ENCODE measurements at places on chromosomes 11 and 22.

DNA sequence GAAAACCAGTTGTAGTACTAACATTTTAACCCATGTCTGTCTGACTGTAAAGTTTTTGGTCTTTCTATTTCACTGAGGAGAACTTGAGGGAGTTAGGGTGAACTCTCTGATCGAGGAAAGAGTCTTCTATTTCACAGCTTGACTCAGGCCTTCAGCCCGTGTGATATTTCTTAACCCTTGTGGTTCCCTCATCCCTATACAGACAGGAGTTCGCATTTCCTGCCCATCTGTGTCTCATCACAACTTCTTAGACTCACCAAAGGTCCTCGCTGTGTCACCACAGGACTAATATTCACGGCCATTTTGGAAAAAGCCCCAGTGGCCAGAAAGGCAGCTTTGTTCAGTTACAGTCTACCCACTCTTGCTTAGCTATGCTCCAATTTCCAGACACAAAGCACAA lies 172.8 kb downstream of the FAM181B start:
- no peak for DNase-seq

DNA sequence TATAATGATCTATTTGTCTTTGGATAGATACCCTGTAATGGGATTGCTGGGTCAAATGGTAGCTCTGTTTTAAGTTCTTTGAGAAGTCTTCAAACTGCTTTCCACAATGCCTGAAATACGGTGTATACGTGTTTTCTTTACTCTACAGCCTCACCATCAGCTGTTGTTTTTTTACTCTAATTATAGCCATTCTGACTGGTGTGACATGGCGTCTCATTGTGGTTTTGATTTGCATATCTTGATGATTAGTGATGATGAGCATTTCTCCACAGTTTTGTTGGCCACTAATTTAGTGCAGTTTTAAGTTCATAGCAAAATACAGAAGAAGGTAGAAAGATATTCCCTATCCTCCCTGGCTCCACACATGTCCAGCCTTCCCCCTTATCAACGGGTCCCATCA lies 26.3 kb upstream of the VPREB1 start:
- no peak for DNase-seq

DNA sequence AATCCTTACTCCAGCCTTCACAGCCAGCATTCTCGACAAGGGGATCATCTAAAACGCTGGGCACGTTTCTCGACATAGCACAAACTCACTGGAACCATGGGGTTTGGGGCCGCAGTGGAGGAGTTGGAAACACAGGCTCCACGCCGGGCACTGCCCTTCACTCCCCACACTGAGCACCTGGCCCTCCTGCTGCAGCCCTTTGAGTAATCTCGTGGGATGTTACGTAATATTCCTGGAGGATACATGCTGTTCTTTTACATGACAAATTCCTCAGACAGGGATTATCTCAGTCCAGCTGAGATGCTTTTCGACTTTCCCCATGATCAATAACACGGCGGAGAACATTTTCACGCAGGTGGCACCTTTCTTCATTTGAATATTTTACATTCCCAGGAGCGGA lies 408.0 kb downstream of the SHANK2 start:
- no peak for DNase-seq

- no peak for DNase-seq
These were observed 10.0 kb downstream of the MAPK8IP2 start for GRCh38 chr22:50610581-50610980.

- DNase-seq = no peak
These were observed 10.7 kb upstream of the FAM83F start for GRCh38 chr22:39984006-39984405.

GRCh38 chr11:77560605-77561004 lies 29.1 kb upstream of the AQP11 start:
- DNase-seq = peak; percentile 89

GRCh38 chr11:102046841-102047240 lies 396 bp upstream of the CFAP300 start:
- DNase-seq = no peak

- DNase-seq = peak; percentile 43
These were observed 35.4 kb upstream of the FLI1 start for GRCh38 chr11:128658502-128658901.

DNA sequence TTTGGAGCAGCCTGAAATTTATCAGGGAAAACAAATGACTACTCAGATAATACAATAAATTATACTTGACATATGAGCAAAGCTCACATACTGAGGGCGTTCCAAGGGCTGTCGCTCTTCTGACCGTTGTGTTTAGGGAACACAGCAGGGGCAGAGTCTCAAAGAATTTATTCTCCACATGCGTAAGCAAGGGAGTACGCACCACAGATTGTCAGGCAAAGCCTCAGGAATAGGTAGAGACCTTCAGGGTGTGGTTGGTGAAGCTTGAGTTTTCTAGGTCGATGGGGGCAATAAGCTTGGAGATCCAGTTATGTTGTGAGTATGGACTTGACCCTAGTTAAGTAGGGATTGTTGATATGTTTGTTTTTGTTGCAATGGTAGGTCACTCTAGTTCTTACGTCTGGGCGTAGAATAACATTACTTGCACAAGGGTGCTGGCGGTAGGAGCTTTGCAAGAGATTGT lies 830 bp downstream of the ACAT1 start:
- peak; percentile 31 for DNase-seq

- DNase-seq = peak; percentile 9
These were observed 11.0 kb downstream of the OSBPL5 start for GRCh38 chr11:3154001-3154599.

DNA sequence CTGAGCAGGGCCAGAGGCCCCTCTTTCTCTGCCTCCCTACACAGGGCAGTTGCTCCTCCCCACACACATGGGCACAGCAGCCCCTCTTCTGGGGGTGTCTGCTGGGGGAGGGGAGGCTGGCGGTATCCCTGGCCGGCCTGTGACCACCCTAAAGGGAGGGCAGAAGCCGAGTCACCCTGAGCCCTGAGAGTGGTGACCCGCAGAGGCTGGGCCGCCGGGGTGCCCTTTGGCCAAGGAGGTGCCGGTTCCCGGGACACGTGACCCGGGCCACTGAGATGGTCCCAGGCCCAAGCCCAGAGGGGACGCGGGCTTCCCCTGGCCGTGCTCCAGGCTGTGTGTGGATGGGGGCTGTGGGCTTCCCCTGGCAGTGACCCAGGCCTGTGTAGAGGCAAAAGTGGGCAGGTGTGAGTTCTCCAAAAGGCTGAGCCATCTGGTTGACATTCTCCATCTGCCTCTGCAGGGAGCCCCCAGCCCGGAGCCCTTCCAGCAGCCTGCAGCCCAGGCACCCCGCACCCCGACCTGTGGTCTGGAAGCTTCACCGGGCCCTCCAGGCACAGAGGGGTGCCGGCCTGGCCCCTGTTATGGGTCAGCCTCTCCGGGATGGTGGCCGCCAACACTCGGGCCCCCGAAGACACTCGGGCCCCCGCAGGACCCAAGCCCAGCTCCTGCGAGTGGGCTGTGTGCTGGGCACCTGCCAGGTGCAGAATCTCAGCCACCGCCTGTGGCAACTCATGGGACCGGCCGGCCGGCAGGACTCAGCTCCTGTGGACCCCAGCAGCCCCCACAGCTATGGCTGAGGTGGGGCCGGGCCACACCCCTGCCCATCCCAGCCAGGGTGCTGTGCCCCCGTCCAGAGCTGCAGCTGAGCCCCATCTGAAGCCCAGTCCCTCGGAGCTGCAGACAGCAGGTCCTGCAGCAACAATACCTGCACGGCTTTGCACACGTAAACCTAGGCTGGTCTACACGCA lies 1.0 kb downstream of the ADM2 start:
- DNase-seq = no peak

DNA sequence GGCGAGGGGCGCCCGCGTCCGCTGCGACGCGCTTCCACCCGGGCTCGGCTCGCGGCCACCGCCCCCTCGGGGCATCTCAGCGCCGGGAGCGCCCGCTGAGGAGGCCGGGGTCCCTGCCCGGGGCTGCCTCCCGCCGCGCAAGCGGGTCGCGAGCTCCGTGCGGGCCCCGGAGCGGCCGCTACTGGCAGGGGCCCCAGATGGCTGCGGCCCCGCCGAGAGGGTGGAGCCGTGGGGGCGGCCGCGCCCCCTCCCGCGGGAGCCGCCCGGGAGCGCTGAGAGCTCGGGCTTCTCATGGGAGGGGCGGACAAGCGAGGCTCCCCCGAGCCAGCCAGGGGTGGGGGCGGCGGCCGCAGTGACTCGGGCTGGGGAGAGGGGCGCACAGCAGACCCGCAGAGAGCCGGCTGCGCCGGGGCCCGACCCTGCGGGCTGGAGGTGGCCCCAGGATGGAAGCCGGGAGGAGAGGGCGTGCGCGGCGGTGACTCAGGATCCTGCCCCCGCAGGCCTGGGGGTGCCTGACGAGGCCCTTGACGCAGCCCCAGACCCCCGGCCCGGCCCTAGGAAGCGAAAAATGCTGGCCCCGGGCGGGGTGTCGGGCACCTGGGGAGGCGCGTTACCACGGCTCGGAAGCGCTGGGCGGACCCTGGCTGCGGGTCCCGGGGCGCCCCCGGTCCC lies 603 bp upstream of the ZFTA start:
- peak; percentile 51 for DNase-seq

GRCh38 chr22:46110215-46110614 lies 40.1 kb upstream of the PPARA start:
- DNase-seq = no peak

- peak; percentile 18 for DNase-seq
These were observed 77.3 kb downstream of the ARFGAP2 start for GRCh38 chr11:47099214-47099917.

GRCh38 chr11:85749287-85749834 lies 61.6 kb downstream of the SYTL2 start:
- DNase-seq = no peak

GRCh38 chr11:123273616-123274015 lies 78.6 kb upstream of the CLMP start:
- DNase-seq = no peak

- no peak for DNase-seq
These were observed 38.3 kb downstream of the PDGFB start for GRCh38 chr22:39206491-39206890.

- DNase-seq = no peak
These were observed 62.5 kb upstream of the SORL1 start for GRCh38 chr11:121389651-121390050.

DNA sequence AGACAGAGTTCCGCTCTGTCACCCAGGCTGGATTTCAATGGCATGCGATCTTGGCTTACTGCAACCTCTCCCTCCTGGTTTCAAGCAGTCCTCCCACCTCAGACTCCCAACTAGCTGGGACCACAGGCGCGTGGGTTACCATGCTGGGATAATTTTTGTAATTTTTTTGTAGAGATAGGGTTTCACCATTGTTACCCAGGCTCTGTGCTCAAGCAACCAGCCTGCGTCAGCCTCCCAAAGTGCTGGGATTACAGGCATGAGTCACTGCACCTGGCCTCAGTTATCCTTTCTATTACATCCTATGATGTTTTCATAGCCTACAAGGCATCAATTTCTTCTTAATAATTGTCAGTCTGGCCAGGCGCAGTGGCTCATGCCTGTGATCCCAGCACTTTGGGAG lies 36.5 kb downstream of the LRRC74B start:
- no peak for DNase-seq

- no peak for DNase-seq
These were observed 951 bp upstream of the EHD1 start for GRCh38 chr11:64879244-64879900.

GRCh38 chr11:297586-298405 lies 1.5 kb downstream of the IFITM5 start:
- no peak for DNase-seq

DNA sequence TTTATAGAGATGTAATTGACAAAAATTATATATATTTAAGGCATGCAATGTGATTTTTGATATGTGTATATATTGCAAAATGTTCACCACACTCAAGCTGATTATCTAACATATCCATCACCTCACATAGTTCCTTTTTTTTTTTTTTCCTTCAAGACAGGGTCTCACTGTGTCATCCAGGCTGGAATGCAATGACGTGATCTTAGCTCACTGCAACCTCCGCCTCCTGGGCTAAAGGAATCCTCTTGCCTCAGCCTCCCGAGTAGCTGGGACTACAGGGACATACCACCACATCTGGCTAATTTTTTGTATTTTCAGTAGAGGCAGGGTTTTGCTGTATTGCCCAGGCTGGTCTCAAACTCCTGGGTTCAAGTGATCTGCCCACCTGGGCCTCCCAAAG lies 65.1 kb upstream of the SLC35C1 start:
- DNase-seq = peak; percentile 12

DNA sequence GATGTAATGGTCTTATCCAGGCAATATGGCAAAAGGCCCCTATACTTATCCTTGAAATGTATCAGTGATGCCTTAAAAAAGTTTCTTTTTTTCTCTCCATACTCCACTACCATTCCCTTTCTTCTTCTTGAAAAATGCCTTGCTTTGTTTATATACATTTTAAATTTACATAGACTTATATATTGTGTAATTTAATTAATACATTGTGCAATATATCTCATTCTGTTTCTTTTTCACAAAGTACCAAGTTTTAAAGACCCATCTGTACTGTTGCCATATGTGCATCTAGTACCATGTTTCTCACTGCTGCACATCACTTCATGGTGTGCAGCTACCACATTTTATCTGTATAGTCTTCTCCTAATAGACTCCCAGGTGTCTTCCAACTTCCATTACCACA lies 7.5 kb downstream of the MMP8 start:
- DNase-seq = no peak

DNA sequence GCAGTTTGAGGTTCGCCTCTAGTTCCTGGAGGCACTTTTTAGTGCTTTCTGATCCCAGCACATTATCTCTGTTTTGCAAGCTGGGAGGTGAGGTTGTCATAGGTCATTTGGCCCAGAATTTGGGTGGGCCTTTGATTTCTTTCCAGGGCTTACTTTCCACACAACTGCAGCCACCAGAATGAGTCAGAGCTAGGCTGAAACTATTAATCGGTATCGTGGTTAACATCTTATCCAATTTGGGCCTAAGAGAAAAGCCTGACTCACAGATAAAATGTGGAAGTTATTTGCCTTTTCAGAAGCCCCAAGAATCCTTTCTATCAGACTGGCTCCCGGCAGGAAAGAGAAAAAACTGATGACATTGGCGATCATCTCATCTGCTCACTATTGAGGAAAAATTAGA lies 166.4 kb downstream of the KIRREL3 start:
- DNase-seq = peak; percentile 93

GRCh38 chr22:42490243-42490832 lies 29.3 kb downstream of the RRP7A start:
- no peak for DNase-seq

GRCh38 chr22:46687460-46687859 lies 50.6 kb downstream of the CERK start:
- no peak for DNase-seq
